Activated naive CD8-positive, alpha-beta T cell treated with anti-CD3 and anti-CD28 coated beads, Interleukin-2, amount 10 ng/mL, durations not matched to agents 7 days and 5 days (primary cell): ENCODE measurements at places on chromosomes 6 and 20. TPM values are rescaled to one million over a fixed set of nuclear protein-coding genes. Genes with fewer than 3 reads are reported as not detected.

DNA sequence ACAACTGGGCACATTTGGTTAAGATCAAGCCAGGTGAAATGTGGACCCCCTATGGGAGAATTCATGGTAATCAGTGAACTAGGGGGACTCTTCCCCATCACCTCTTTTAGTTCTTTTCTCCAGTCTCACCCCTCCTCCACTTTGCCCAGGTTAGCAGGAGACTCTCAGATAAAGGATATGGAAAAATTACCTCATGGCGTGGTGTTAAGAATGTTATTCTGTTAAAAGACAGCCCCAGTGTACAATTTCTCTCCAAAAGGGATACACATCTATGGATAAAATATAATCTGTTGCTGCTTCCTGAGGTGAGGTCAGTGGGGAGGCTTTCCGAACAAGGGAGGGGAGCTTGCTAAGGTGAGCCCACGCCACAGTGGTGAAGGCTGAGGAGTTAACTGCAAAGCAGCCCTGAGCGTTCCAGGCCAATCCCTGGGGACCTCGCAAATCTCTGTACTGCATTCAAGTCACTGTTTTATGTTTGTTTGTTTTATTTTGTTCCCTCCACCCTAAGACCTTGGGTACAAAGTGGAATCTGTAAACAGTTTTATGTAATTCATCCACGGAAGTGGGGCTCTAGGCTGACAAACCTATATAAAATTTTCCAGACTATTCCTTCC, 52.0 kb downstream of the ADGRF1 start:
- DNase-seq: no peak

Gene PTCRA
- total RNA-seq: not detected

DNA sequence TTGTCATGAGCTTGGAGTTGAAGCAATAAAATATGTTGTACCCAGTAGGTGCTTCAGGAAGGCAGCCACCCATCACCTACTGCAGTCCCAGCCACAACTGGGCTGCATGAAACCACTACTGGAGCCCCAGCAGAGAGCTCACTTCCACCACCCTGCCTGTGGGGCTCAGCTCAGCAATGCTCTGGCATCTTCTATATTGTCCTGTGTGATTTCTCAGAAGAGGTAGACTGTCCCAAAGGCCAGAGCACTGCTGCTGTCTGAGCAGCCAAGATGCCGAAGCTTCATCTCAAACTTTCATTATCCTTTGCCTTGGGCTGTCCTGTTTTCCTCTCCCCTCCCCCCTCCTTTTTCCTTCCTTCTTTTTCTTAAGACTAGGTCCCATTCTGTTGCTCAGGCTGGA, 126.9 kb downstream of the DHX35 start:
- no peak for DNase-seq

Gene MATN4
- 0.30 TPM for total RNA-seq

GRCh38 chr6:26743157-26743821, 83.7 kb upstream of the ZNF322 start:
- DNase-seq: no peak

DNA sequence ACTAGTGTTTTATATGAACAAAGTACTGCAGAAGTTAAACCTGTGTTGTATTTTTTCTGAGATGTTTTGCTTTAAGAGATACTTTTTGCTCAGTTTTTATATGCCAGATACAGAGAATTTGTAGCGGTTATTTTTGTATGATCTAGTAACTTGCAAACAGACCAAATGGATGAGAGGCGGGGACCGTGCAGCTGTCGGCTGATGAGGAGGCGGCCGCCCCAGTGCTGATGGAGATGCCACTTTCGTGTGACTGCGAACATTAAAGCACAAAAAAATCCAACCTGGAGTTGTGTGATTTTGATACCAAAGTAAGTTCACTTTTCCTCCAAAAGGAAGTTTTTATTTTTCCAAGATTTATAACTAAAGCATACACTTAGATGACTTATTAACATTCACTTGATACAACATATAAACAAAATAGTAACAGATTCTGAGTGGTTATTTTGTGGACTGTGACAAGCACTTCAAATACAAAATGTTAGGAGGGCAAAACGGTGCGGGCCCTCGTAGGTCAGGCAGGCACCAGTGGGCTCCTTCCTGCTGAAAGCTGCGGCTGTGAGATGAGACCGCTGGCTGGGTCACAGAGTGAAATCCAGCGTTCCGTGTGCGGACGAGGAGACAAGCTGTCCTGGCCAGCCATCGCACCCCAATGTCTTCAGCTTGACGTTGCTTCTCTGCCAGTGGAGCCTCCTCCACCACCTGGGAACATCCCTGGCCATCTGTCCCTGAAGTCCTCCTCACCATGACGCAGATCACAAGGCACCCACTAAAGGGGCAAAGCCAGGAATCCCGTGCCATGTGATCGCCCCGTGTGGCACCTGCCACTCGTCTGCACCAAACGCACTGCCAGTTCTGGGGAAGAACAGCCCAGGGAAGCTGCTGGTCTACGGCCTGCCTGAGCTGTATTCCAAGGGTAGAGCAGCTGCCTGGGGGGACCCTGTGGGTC, 4.0 kb upstream of the OGFR start:
- no peak for DNase-seq
